ENCODE measurements at places on chromosomes 7 and 10. TPM values are rescaled to one million over a fixed set of nuclear protein-coding genes. Genes with fewer than 3 reads are reported as not detected.

Gene PTPRE
- 23.0 TPM for total RNA-seq

Gene C10orf95
- total RNA-seq, result 0.32 TPM

Gene SHH
- not detected for total RNA-seq

Gene ZNF488
- 0.70 TPM for total RNA-seq

Gene C10orf105
- 0.40 TPM for total RNA-seq

Gene HOXA10
- total RNA-seq, result not detected

Gene RPEL1
- total RNA-seq, result not detected

Gene CYP26C1
- 0.05 TPM for total RNA-seq

Gene EDRF1
- total RNA-seq, result 29.6 TPM

Gene SPRN
- total RNA-seq, result not detected

Gene C10orf71
- total RNA-seq, result not detected

Gene ZNF25
- total RNA-seq, result 7.3 TPM

Gene LRGUK
- 0.14 TPM for total RNA-seq

Gene HOXA11
- not detected for total RNA-seq

Gene CYP2W1
- total RNA-seq, result not detected

Gene POT1
- total RNA-seq, result 51.3 TPM
